ENCODE measurements at places on chromosomes 5 and 9.
A peak's percentile ranks its signal among the peaks of the same experiment; 100 is the strongest.

- DNase-seq, result no peak
Measured at GRCh38 chr9:129076640-129077037, 4.3 kb upstream of the DOLPP1 start.

DNA sequence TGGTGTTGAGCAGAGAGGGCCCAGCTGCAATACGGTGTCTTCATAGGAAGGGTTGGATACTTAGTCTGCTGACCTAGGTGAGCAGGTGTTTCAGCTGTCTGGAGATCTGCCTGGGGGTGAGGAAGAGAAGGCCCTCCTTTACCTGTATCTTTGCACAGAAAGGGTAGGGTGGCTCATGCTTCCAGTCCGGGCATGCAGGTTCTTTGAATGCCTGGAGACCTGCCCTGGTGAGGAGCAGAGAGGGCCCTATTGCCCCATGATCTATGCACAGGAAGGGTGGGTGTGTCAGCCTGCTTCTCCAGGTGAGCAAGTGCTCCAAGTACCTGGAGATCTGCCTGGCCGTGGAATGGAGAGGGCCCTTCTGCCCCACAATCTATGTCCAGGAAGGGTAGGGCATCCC is 63.0 kb downstream of the FER start:
- DNase-seq, result no peak

- DNase-seq, result no peak
Measured at GRCh38 chr9:16501141-16501540, 369.3 kb downstream of the BNC2 start.

DNA sequence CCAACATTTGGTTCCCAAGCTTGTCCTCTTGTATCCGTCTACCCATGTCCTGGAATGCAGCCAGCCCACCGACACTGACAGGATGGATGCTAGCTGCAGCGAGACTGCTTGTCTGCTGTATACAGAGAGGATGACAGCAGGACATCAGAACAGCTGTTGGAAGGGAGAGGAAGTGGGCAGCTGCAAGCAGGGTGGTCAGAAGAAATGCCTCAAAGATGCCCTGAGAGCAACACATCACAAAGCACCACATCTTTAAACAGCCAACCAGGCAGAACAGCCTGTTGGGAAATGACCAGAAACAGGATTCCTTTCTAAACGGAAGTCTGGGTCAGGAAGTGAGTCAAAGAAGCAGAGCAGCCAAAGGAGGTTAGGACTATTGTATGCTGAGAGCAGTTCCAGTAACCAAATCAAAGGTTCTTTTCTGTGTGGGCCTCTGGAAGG is 219.1 kb downstream of the NDUFS4 start:
- peak; percentile 63 for DNase-seq

DNA sequence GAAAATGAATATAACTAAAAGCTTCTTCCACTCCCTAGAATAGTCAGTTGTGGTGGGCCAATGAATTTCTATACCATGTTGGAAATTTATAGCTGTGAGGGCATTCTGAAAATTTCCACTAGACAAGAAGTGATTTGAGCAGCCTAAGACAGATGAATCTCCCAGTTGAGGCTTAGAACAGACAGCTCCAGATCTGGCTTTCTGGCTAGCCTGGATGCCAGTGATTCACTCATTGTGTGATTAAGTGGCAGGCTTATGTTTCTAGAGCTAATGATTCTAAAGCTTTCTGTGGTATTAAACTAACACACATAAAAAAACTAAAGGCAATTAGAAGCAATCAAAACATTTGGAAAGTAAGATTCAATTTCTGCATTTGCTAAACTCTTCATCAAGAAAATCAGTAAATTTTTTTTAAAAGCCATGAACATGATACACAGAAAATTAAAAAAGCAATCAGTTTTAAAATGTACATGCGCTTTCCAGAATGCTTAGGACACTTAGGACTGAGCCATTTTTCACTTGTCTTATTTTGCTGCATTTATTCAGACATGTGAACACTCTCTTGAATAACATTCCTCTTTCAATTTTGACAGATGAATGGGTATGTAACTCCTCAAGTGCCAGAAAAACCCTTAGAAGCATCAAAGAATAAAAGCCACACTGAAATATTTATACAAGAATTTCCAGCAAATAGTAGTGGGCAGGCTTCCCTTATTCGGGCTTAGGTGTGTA is 100.5 kb upstream of the GNAQ start:
- DNase-seq, result no peak

DNA sequence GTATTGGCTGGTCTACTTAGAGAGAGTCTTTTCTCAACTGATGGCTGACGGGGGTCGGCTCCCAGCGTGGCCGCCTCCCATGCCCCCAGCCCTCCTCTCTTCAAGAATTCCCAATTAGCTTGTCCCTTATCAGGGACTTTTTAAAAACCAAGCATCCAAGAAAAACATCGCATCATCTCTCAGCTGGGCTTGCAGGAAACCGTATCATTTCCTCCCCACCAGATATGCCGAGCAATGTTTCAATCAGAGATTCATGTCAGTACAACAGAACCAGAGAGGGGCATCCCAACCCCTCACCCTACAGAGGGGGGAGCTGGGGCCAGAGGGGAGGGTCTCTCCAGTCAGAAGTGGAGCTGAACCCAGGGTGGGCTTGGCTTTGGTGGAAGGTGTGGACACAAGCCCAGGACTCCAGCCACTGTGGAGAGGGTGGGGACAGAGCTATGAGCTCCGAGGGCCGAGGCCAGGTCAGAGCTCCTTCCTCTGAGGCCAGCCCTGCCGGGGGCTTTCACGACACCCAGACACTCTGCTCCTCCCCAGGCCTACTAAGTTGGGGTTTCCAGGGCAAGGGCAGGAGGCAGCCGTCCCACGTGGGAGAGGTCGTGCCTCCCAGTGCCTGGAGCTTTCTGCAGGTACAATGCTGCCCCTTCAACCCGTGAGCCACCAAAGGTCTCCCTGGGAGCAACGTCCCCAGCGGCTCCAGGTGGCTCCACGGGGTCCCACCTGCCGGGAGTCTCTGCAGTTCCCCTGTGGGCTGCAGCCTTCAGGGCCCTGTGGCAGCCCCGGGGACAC is 39.0 kb upstream of the TMEM250 start:
- DNase-seq, result no peak

DNA sequence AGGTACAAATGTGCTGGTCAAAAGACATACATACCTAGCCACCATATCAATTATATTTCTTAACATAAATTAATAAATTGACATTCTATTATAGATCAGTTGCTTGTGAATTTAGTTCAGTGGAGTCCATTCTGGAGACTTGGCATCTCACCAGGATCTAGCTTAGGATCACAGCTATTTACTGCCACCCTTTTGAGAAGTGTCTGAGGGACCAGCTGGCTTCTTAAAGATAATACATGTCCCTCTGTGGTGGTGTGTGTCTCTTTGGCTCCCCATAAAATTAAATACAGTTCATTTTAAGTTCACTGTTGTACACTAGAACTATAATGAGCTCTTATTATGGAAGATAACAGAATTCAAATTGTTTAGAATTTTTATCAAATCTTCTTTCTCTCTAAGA is 290.7 kb downstream of the PRELID2 start:
- no peak for DNase-seq

GRCh38 chr9:14136047-14136635 is 177.8 kb downstream of the NFIB start:
- DNase-seq, result no peak

DNA sequence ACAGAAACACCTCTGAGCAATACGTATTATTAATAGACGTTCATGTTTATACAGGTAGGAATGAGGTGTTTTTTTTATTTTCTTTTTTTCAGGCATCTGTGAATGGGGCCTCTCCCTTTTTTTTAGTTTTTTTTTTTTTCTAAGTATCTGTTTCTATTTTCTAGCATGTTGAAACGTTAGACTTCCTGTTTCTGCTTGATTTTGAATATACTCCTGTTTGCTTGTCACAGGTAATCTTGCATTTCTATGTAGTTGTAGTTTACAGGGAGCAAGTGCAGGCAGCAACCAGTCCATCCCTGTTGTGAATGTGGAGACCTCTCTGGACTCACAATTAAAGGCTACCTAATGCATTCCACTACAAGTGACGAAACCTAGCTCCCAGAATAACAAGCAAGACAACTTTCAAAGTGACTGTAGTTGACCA is 22.8 kb upstream of the TNFAIP8 start:
- no peak for DNase-seq

- peak; percentile 71 for DNase-seq
Measured at GRCh38 chr9:110623462-110624025, 44.0 kb upstream of the SVEP1 start.

DNA sequence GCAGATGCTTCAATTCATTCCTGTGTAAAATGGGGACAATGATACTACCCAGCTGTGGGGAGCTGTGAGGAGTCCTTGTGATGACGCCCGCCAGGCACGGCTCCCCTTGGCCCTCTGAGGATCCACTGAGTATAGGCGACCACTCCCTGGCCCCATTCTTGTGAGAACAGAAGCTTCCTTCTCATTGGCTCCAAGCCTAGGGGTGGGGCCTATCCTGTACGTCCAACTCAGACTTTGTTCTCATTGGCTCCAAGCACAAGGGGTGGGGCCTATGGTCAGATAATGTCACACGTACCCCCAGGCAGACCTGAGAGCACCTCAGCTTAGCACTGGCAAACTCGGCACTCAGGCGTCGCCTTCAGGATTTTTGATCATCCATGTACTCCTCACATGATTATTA is 232.9 kb upstream of the MVB12B start:
- DNase-seq, result no peak

DNA sequence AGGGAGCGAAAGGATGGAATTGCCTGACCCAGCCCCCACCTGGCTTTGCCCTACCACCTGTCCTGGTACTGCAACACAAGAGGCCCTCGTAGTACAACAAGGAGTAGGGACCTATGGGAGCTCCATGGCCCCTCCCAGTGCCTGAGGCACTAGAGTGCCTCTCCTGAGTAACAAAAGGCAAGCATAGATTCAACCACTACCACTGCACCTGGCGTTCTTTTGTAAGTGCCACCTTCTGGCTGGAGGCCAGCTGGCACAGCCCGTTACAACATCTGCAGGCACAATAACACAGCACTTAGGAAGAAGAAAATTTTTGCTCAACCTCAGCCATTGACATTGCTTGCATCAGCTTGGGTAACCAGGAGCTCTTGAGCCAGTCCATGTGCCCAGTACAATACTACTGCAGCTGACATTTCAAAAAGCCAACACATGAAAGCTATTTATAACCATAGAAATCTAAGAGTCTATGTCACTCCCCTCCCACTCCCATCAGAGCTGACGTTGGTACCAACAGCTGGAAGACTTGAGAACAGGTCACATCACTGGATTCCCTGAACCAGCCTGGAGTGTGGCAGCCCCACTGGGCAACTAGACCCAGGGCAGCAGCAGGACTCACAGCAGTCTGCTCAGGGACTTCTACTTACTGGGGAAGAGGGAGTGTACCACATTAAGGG is 17.7 kb upstream of the FAM174A start:
- no peak for DNase-seq
